CD4-positive, alpha-beta T cell treated with Interleukin-17A for 1 hour (primary cell): ENCODE measurements at places on chromosomes 7 and 10.

- DNase-seq: no peak
These were observed 94.4 kb downstream of the WDFY4 start for GRCh38 chr10:48779077-48779476.

DNA sequence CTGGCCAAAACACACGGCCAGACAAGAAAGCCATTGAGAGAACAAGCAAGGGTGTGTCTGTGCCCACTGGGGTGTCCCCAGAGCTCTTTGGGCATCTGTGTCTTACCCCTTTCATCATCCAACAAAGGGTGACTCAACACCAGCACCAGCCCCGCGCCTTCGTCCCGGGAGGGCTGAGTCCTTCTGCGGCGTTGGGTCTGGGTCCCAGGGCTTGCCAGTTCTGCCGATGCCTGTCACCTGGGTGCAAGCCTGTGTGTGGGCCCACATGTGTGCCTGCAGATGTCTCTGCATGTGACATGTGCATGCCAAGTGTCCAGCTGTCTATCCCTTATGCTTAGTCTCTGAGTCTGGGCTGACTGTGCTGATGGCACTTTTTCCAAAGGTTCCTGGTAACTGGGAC is 24.4 kb upstream of the ELN start:
- no peak for DNase-seq

- DNase-seq: no peak
These were observed 33.3 kb downstream of the CD36 start for GRCh38 chr7:80671744-80672143.

DNA sequence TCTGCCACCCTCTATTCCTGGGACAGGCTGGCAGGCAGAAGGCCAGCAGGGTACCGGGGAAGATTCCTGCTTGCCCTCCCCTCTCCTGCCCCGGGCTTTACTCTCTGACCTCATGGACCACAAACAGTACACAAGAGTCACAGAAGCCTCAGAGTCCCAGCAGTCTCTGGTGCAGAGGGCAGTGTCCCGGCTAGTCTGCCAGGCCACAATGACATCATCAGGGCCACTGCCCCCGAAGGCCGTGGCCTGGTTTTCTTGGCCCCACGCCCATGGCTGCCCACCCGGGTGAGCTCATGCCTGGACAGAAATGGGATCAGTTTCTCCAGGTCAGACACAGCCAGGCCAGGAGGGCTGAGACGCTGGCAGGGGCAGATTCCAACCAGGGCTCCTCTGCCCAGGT is 91.9 kb downstream of the MYL10 start:
- DNase-seq: no peak

DNA sequence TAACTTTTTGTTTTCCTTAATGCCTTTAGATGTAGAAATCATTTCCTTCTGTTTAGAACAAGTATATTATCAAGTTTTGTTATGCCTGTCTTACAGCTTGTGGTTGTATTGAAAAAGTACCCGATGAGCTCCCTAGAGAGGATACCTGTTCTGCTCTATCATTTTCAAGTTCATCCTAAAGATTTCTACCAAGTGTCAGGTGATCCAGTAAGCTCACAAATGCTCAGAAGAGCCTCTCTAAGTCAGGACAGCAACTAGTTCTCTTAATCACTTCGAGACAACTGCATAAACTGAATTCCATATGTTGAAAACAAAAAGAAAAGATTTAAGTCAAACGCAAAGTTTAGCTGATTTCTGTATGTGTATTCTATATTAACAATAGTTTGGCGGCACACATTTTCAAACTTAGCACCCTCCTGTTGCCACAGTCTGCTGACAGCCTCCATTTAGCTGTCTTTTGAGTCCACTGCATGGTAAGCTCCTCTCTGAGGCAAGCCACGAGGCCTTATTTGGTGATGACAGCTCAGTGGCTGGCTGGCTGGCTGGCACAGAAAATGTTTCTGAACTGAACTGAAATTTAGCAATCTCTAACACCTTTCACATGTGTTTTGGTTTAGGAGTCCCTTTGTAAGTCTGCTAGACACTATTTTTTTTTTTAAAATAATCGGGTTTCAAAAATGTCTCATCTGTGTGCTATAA is 59.4 kb downstream of the SEMA3C start:
- no peak for DNase-seq

GRCh38 chr7:31073326-31074119 is 21.4 kb downstream of the ADCYAP1R1 start:
- no peak for DNase-seq

- peak; percentile 45 for DNase-seq
These were observed 3.0 kb upstream of the TECPR1 start for GRCh38 chr7:98254951-98255610.

DNA sequence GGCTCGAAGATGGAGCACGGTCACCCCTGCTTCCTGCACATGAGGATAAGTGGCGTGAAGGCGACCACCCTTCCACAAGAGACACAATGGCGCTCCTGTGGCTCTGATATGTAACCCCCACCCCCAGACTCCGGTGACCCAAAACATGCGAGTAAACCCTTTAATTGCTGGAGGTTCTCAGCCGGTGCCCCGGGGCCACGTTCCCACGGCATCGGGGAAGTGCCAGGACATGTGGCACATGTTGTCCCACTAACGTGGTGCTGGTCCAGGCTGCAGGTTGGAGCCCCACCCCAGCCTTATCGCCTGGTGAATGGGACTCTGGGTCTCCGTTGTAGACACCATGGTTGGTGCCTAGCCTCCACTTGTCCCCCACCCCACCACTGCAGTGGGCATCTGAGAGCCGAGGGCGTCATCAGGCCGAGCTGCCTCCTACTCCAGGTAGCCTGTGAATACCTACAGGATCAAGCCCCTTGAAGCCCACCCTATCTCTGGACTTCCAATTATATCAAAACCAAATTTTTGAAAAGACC is 132.8 kb downstream of the PRKAG2 start:
- DNase-seq: no peak

GRCh38 chr10:95266674-95267095 is 24.1 kb downstream of the PDLIM1 start:
- peak; percentile 35 for DNase-seq

DNA sequence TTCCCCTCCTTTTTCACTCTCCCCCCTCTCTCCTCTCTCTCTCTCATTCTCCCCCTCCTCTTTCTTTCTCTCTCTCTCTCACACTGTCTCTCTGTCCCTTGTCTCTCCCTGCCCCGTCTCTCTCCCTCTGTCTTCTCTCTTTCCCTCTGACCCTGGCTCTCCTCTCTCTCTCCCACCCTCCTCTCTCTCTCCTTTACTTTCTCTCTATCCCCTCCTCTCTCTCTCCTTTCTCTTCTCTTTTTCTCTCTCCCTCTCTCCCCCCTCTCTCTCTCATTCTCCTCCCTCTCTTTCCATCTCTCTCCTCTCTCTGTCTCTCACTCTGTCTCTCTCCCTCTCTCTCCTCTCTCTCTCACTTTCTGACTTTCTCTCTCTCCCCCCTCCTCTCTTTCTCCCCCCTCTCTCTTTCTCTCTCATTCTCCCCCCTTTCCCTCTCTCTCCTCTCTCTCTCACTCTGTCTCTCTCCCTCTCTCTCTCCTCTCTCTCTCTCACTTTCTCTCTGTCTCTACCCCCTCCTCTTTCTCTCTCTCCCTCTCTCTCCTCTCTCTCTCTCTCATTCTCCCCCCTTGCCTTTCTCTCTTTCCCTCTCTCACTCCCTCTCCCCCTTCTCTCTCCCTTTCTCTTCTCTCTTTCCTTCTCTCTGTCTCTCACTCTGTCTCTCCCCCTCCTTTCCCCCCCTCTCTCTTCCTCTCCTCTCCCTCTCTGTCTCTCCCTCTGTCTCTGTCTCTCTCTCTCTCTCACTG is 18.9 kb upstream of the VPS37D start:
- no peak for DNase-seq

DNA sequence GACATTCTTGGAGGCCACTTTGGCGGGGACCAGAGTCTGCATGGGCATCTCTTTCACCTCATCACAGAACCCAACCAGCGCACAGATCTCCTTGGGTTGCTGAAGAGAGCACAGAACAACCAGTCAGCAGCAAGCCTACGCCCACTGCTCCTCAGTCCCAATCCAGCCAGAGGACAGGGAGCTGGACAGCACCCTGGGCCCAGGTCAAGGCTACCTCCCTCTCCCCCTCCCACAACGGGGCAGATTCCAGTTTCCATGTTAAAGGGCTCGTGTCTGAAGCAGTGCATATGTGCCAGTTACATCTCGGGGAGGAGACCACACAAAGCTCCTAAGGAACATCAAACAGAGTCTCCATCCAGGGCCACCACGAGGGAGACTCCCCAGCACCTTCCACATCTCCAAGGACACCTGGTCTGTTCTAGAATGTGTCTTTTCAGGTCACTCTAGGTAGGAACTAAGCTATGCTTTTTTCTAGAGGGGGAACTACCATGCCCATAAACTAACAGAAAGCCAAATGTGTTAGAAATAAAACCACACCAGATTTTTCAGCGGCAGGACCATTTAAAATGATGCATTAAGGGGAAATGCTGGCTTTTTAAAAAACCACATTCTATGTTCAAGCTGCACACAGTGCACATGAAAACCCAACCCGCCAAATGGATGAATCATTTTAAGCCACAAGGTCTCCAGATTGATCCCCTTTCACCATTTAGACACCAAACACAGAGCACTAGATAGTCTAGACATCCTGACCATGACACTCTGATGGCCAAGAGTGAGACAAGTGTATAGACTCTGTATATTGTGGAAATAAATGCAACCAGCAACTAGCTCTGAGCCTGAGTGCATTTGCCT is 28.9 kb downstream of the PSAP start:
- no peak for DNase-seq

GRCh38 chr10:30000802-30001571 is 58.4 kb downstream of the JCAD start:
- no peak for DNase-seq

DNA sequence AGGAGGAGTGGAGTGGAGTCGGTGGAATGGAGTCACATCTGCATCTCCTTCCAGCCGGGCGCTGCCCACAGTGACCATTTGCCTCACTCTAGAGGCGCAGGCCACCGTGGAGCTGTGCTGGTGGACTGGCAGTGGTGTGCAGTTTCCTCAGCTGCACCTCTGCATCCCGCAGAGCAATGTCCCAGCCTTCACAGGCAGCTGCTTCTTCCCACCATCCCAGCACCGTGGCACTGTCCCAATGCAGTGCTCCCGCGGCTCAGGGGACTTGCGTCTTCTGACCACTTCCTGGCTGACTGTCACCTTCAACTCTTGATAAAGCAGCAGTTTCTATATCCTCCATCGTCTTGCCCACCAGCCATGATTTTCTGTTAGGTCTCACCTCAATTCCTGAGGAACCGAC is 90.3 kb upstream of the SFMBT2 start:
- no peak for DNase-seq

- no peak for DNase-seq
These were observed 124.8 kb downstream of the ACTR3B start for GRCh38 chr7:152884321-152884720.

DNA sequence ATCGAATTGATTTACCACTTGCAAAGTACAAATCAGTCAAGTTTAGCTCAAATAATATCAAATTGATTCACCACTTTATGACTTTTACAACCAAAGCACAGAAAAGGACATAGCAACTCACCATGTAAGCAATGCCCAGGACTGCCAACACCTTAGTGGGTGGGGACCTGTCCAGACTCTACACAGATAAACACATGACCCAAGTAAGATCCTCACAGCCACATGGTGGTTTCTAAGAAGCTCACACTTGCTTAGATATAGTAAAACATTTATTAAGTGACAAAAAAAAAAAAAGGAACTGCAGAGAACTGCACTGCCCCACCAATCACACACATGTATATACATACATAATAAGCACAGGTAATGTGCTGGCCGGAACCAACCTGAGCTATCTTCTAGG is 116.2 kb downstream of the SLC25A13 start:
- DNase-seq: no peak

- DNase-seq: no peak
These were observed 175.1 kb downstream of the NEURL1 start for GRCh38 chr10:103668351-103669242.
